ENCODE measurements at places on chromosomes 5 and 9.
A peak's percentile ranks its signal among the peaks of the same experiment; 100 is the strongest.

- no peak for DNase-seq
Observed at GRCh38 chr5:3715062-3715461, 119.4 kb downstream of the IRX1 start.

DNA sequence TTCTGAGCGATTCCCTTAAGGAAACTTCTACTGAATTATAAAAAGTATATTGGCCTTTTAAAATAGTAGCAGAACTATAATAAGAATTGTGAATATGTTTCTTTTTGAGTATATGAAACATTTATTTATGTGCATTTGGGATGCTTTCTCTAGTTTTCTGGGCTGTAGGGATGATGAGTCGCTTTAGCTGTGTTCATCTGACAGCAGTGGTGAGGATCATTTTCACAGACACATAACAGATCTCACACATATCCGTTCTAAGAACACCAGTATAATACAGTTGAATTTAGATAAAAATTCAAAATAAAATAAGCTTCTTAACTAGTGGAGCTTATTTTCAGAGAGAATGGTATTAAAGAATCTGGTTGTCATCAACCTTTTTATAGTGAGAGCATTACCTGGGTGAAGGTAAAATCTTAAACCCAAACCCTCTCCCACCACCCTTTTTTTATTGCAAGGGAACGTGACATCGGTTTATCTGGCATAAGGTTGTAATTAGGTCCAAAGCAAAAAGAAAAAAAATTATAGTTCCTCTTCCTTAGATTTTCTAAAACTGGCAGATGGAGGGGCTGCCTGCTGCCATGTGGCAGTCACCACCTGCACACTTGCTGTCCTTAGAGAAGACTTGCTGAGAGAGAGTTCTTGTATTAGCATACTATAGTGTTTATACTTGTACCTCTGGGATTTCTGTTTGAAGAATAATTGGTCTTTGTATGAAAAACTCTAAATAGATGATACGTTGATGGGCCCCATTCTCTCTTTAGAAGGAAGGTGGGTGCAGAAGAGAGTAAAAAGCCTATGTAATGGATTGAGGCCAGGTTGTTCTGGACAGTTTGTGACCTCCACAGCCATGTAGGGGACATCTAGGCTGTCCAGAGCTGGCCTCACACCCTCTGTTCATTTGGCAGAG is 86.8 kb downstream of the CAMK4 start:
- DNase-seq: no peak

DNA sequence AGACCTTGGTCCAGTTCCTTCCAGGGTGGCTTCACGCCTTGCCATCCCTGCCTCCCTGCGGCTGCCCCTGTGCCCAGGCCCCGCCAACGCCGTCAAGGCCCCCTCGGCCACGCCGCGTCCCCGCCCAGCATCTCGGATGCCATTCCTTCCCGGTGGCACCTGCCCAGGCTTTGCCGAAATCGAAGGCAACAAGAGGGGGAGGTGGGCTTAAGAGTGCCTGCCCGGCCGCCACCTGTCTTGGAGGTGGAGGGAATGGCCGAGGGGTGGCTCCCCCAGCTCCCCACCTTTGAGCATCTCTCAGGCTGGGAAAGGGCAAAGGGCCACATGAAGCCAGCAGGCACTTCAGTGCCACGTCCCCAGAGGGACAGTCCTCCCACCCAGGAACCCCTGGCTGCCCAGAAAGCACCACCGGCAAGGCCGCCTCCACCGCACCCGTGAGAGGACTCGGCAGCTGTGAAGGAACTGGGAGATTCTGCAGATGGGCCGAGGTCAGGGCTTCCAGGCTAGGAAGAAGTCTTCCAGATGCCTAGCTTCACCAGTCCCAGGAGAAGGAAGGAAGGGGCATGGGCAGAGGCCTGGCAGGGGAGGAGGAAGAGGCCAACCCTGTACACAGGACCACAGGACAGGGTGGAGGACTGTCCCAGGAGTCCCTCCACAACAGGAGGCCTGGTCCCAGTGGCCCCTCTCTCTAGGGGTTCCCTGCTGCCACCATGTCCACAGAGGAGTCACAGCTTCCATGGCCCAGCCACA is 218.0 kb downstream of the FANCC start:
- no peak for DNase-seq

DNA sequence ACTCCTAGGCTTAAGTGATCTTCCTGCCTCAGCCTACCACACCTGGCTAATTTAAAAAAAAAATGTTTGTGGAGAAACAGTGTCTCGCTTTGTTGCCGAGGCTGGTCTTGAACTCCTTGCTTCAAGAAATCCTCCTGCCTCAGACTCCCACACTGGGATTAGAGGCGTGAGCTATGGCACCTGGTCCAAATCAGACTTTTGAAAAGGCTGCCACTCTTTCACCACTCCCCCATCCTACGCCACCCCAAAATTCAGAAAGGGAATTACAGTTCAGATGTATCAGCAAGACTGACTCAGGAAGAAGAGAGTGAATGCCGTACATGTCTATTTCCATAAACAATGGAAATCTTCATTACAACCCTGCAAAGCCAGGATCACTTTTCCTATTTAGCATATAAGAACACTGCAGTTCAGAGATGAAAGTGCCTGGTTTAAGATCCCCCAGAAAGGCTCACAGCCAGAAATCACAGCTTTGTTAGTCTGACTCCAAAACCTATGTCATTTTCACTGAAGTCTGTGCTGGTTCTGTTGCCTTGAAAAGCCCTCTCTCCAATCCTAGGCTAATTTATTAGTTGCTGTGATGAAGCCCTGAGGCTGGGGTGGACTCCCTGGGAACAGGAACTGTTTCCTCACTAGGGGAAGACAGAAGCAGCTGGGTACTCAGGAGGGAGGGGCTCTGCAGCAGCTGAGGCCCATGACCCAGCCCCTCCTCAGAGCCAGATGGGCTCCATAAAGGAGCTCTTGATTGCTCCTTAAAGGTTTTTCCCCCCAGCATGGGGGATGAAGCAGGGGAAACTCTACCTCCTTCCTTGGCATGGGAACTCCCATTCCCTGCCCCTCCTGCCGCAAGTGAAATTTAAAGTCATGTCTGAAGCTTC is 3.1 kb downstream of the FBLL1 start:
- DNase-seq: no peak

GRCh38 chr5:120767178-120767820 is 303.2 kb downstream of the PRR16 start:
- DNase-seq: peak; percentile 47

GRCh38 chr9:23644326-23644725 is 181.7 kb downstream of the ELAVL2 start:
- no peak for DNase-seq

- DNase-seq: no peak
Observed at GRCh38 chr9:2478421-2478820, 143.2 kb upstream of the VLDLR start.

DNA sequence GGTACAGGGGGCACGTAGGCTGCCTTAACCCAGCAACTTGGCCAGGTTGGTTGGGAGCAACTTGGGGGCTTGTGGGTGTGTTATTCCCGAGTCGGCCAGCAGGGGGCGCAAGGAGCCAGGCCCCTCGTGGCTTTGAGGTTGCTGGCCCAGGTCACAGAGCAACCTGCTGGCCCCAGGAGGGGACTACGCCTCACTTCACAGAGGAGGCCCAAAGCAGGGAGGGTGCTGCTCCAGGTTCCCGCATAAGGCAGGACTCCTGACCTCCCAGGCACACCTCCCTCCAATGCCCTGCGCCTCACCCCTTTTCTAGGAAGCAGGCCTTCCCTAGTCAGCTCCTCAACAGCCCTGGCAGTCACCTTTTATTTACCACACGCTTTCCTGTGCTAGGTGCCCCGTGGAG is 18.1 kb downstream of the KYAT1 start:
- peak; percentile 41 for DNase-seq

- no peak for DNase-seq
Observed at GRCh38 chr5:66333192-66333591, 189.1 kb downstream of the SREK1 start.

GRCh38 chr5:122516432-122516743 is 204.4 kb downstream of the SNCAIP start:
- no peak for DNase-seq

DNA sequence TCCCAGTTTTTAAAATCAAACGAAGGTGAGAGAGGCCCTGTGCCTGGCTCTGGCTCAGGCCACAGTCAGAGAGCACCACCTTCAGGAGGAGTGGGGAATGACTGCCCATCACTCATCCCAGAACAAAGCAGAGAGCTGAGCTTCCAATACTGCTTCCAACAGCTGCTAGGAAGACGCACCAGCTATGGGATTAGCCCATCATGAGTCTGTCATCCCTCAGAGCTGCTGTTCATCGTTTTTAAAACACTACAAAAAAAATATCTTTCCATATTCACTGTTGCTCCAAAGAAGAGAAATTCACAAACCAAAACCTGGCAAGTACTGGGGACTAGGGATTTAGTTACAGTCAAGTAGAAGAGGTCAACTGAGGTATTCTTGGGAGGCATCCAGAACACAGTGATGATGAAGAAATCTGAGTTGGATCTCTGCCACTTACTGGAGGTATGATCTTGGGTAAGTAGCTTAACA is 102.4 kb downstream of the CDK5RAP2 start:
- peak; percentile 86 for DNase-seq

- DNase-seq: no peak
Observed at GRCh38 chr5:147044572-147045273, 166.2 kb upstream of the PPP2R2B start.

DNA sequence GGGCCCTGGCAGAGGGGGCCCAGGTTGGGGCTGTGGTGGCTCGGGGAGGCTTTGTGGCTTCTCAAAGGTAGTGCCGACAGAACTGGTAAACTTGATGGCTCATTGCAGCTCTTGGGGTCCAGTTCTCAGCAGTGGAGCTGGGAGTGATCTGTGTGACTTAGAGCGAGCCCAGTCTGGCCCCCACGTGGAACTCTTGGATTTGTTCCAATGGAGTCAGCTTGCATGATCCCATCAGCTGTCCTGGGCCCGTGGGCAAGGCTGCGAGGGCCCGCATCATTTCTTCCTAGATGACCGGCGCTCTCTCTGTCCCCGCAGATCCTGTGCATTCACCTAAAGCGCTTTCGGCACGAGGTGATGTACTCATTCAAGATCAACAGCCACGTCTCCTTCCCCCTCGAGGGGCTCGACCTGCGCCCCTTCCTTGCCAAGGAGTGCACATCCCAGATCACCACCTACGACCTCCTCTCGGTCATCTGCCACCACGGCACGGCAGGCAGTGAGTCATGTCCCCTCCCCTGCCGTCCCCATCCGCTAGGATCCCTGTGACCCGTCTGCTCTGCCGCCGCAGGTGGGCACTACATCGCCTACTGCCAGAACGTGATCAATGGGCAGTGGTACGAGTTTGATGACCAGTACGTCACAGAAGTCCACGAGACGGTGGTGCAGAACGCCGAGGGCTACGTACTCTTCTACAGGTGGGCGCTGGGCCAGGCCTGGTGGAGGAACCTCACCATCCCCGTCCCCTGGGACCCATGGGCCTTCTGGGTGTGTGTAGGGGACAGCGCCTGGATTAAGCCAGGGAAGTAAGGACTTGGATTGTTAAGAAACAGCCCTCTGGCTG is 39.2 kb downstream of the USP20 start:
- DNase-seq: no peak

DNA sequence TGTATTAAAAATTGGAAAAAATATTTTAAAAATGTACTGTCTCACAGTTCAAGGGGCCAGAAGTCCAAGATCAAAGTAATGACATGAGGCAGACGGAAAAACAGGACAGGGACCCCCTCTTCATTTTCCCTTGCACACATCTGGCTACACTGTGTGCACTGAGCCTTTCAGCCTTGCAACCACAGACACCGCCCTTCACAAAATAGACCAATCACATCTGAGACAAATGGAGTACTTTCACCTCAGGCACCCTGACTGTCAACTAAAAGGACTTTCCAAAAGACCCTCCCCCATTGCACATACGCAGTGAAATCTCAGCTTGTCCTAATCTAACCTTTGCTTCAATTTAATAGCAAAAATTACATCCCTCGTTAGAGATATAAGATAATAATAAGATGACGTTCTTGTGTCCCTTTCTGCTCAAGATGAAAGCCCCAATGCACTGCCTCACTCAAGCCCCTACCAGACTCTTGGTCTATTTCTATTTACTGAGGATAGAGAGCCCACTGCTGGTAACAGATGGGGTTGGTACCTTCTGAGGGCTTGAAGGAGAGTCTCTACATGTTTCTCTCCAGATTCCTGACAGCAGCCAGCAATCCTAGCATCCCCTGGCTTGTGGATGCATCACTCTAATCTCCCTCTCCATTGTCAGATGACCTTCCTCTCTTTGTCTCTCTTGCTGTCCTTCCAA is 514.8 kb upstream of the ADAMTS16 start:
- DNase-seq: no peak

- no peak for DNase-seq
Observed at GRCh38 chr5:135886136-135886535, 9.5 kb downstream of the IL9 start.

DNA sequence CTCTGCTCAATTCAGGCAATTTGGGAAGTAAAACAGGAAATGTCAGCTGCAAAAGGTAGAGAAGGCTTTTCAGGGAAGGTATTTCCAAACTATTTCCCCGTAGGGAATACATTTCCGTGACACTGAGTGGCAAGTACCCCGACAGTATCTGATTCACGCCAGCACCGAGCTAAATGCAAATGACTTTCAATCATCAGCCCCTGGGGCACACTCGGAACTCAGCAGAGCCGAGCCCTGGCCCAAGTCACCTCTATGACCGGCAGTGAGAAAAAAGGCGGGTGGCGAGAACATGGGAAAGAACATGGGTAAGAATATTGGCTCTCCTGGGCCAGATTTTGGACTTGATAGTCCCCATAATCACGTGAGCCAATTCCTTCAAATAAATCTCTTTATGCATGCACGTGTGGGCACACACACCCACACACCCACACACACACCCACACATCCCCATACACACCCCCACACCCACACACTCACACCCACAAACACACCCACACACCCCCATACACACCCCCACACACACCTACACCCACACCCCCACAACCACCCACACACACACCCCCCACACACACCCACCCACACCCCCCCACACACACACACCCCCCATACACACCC is 43.0 kb downstream of the COL23A1 start:
- no peak for DNase-seq

DNA sequence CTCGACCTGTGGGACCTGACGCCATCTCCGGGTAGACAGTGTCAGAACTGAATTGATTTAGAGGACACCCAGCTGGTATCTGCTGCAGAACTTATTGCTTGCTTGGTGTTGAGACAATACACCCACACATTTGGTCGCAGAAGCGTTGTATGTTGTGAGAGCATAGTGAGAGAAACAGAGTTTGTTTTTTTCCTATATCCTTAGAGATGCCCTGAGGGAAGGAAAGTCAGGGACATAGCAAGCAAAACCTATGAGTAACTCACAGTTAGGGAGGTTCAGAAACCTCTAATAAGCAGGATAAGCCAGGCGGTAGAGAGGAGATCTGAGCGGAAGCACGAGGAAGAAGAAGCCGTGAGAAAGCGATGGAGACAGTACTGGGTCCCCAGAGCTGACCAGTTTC is 59.8 kb downstream of the PTCD2 start:
- peak; percentile 85 for DNase-seq

- DNase-seq: no peak
Observed at GRCh38 chr9:119722384-119722783, 353.1 kb upstream of the BRINP1 start.

DNA sequence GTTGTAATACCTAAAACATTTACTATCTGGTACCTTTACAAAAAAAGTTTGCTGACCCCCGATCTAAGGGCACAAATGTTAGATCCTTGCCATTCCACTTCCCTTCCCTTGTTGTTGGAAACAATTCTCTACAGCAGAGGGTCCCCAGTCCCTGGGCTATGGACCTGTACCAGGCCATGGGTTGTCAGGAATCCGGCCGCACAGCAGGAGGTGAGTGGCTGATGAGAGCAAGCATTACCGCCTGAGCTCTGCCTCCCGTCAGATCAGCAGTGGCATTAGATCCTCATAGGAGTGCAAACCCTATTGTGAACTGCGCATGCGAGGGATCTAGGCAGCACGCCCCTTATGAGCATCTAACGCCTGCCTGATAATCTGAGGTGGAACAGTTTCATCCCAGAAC is 248.5 kb downstream of the AP3B1 start:
- DNase-seq: no peak

- DNase-seq: no peak
Observed at GRCh38 chr9:110320651-110321445, 16.8 kb downstream of the TXNDC8 start.

Measured in bronchial epithelial cell (primary cell).